ENCODE measurements at places on chromosomes 1 and 21.
A peak's percentile ranks its signal among the peaks of the same experiment; 100 is the strongest.

DNA sequence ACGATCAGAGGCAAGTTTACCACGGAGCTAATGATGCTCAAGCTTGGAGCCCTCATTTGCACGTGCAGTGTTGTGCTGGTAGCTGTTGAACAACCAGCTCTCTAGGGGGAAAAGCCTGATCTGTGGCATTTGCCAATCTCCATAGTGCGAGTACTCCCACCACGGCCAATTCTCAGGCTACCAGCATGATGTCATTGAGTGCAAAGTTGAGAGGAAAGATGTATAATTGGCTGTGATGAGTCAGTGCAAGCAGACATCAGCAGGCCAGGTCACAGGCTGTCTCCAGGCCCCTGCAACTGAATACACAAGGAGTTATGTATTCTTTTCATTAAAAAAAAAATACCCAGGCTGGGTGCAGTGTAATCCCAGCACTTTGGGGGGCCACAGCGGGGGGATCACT is 233.1 kb upstream of the VAMP3 start:
- no peak overlapping the region for H3K4me3 ChIP-seq
- no peaks in the 10 kb centered on the region for H3K4me1 ChIP-seq
- H3K36me3 ChIP-seq: no peaks in the 10 kb centered on the region
- no peak for DNase-seq
- H3K27me3 ChIP-seq: no peaks in the 10 kb centered on the region

DNA sequence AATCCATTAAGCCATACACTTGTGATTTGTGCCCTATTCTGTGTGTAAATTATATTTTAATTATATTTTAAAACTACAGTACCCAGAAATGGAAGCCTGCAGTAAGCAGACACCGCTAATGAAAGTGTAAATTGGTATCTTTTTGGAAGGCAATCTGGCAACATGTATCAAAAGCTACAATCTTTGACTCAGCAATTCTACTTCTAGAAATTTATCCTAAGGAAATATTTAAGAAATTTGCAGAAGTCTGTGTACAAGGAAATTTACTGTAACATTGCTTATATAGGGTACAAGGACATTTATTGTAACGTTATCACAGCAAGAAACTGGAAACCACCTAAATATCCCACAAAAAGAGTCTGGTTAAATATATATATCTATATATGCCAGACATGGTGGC is 14.6 kb upstream of the ZMYM4 start:
- DNase-seq: no peak
- H3K27me3 ChIP-seq: peaks cover 25% of the 10 kb centered on the region
- H3K27ac ChIP-seq: no peak overlapping the region
- no peaks in the 10 kb centered on the region for H3K36me3 ChIP-seq

DNA sequence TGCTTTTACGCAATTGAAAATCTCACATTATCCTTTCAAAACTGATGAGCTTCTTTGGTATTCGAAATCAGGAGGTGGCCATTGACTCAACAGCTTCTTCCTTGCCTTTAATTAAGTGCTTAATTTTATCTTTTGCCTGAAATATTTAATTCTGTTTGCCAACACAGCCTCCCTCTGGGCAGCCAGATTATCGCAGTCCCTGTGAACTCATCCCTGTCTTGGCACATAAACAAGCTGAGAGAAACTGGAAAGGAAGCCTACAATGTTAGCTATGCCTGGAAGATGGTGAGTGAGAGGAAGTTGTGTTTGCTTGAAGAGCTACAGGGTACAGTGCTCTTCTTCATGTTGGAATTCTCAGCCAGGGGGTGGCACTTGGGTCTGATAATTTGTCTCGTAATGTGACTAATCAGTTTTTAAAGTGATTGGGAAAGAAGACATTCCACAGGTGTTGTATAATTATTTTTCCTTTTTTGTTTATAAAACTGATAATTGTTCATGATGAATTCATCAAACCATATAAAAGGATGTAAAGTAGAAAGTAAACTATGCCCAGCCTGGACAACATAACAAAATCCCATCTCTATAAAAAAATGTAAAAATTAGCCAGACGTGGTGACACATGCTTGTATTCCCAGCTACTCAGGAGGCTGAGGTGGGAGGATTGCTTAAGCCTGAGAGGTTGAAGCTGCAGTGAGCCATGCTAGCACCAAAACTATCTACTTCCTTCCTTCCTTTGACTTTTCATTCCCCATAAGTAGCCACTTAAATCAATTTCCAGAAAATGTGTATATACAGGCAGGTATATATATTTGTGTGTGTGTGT is 90.1 kb upstream of the RAVER2 start:
- H3K4me3 ChIP-seq: no peak overlapping the region
- H3K27me3 ChIP-seq: no peaks in the 10 kb centered on the region
- no peaks in the 10 kb centered on the region for H3K36me3 ChIP-seq

DNA sequence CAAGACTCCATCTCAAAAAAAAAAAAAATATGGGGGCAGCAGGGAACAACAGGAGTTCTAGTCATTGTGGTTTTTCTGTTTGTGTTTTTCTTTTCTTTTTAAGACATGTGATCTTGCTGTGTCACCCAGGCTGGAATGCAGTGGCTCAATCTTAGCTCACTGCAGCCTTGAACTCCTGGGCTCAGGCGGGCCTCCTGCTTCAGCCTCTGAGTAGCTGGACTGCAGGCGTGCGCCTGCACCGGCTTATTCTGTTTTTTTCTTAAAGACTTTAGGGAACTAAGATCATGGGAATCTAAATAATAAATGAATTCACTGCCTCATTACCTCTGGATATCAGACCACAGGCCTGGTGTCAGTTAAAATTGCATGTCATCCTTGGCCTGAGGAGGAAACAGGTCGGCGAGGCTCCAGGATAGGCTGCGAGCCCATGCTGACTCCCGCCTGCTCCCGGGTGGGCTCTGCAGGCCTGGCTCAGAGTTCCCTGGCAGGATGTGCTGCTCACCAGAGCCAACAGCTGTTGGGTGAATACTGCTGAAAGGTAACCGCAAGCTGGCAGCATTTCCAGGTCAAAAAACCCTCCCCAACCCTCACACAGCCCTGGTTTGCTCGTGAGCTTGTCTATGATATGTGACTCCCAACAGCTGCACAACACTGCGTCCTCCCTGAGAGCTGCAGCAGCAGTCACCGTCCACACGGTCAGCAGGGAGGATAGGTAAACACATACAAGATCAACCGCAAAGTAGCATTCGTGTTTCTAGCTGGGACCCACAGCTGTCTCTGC is 58.1 kb downstream of the SCCPDH start:
- H3K36me3 ChIP-seq: no peaks in the 10 kb centered on the region
- H3K27me3 ChIP-seq: peaks cover 30% of the 10 kb centered on the region
- H3K4me1 ChIP-seq: peaks cover 11% of the 10 kb centered on the region
- no peak overlapping the region for H3K4me3 ChIP-seq
- DNase-seq: no peak

DNA sequence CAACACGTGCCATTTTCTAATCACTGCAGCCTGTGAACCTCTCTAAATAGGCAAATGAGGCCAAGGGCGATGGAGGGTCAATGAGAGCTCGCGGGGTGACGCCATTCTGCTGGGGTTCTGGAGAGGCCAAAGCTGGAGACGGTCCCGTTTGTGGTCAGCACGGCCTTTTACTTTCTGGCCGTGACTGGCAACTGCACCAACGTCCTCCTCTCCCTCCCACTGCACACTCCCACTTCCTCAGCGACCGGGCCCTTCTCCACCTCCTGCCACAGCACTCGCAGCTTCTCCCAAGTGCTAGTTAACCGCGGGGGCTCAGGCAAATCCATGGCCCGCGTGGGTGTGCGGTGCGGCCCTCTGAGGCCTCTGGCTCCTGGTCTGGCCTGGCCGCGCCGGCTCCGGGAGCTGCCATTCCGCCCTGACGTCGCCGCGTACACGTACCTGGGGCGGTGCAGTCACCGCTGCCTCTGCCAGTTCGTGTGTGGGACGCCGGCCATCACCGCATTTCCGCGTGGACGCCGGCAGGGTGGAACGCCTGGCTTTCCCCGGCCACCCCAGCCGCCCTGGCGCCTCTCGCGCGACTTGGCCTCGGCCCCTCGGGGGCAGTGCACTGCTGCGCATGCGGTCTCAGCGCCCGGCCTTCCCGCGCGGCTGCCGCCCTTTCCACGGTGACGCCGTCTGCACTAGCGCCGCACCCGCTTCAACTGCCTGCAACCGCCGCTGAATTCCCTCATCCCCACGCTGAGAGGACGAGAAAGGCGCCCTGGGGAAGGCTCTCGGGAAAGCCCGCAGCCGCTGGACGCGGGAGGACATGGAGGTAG is 18.2 kb downstream of the OR2C3 start:
- H3K27me3 ChIP-seq: peaks cover 14% of the 10 kb centered on the region
- DNase-seq: peak; percentile 5
- no peaks in the 10 kb centered on the region for H3K36me3 ChIP-seq
- H3K27ac ChIP-seq: no peak overlapping the region

DNA sequence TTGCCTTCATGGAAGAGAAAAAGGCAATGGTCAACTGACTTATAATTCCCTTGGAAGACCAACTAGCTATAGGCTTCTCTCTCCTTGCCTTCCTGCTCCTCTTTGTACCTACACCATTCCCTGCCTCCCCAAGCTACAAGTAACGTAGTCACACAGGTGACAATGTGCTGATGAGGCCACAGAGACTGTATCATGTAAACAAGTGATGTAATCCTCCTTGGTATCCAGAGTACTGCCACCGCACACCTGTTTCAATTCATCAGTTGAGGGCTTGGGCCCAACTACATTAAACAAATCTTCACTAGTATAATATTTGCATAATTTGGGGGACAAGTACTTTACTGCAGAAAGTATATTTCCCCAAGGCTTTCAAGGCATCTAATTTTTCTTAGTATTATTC is 76.4 kb upstream of the SCYL3 start:
- H3K36me3 ChIP-seq: no peaks in the 10 kb centered on the region
- H3K27me3 ChIP-seq: no peaks in the 10 kb centered on the region
- H3K27ac ChIP-seq: no peak overlapping the region
- no peak overlapping the region for H3K4me3 ChIP-seq
- H3K4me1 ChIP-seq: no peaks in the 10 kb centered on the region

- H3K36me3 ChIP-seq: peaks cover 12% of the 10 kb centered on the region
- DNase-seq: no peak
- peak overlapping the region; percentile 87 for H3K27ac ChIP-seq
- H3K4me3 ChIP-seq: no peak overlapping the region
Measured at GRCh38 chr1:64925594-64925993, 40.8 kb downstream of the JAK1 start.

DNA sequence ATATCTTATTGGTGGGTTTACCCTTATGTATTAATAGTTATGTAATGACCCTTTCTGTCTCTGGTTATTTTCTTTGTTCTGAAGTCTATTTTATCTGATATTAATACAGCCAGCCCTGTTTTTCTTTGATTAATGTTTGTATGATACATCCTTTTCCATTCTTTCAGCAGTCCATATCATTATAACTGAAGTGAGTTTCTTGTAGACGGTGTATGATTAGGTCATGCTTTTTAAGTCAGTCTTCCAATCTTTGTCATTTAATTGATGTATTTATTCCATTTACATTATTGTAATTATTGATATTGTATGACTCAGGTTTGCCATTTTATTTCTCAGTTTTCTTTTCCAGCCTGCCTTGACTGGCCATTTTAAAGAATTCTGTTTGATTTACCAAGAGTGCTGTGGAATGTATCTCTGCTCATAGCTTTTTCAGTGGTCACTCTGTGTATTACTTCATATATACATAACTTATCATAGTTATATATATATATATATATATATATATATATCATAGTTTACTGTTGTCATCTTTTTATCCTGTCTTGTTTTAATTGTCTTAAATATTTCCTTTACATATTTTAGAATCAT is 10.5 kb downstream of the RAB4A start:
- DNase-seq: no peak
- H3K36me3 ChIP-seq: no peaks in the 10 kb centered on the region
- no peaks in the 10 kb centered on the region for H3K27me3 ChIP-seq
- H3K4me1 ChIP-seq: peaks cover 42% of the 10 kb centered on the region
- no peak overlapping the region for H3K4me3 ChIP-seq

GRCh38 chr1:109927911-109928321 is 17.3 kb downstream of the CSF1 start:
- no peaks in the 10 kb centered on the region for H3K36me3 ChIP-seq
- DNase-seq: no peak
- no peak overlapping the region for H3K4me3 ChIP-seq

DNA sequence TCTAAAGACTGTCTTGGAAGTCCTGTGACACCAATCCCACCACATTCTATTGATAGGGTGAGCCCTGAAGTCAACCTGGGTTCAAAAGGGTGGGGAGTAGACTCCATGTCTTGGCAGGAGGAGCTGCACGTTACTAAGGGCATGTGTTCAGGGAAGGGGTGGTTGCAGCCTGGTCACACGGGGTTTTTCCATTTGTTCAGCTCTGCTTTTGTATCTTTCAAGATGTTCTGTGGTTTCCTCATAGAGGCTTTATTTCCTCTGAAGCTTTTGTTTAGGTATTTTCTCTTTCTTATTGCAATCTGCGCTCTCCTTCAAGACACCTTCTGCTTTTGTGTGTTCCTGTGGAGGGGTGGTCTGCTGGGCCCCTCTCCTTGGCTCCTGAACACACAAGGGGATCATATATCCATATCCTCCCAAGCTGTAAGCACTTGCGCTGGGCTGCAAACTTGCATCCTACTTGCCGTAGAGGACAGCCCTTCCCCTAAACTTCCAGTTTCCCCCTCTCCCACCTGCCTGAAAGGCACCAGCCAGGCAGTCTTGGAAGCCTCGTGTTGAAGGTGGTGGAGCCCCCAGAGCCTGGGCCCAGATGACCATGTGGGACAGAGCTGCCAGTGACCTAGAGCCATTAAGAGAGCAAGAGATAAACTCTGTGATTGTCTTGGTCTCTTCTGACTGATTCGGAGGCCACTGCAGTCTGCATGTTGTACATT is 62.5 kb upstream of the TRAPPC10 start:
- peak overlapping the region; percentile 35 for H3K4me3 ChIP-seq
- H3K4me1 ChIP-seq: peaks cover 17% of the 10 kb centered on the region
- H3K27ac ChIP-seq: peak overlapping the region; percentile 63
- DNase-seq: no peak
- no peaks in the 10 kb centered on the region for H3K27me3 ChIP-seq
- peaks cover 9% of the 10 kb centered on the region for H3K36me3 ChIP-seq

GRCh38 chr21:45523411-45524101 is 18.7 kb downstream of the SLC19A1 start:
- H3K27me3 ChIP-seq: no peaks in the 10 kb centered on the region
- H3K36me3 ChIP-seq: peaks cover 39% of the 10 kb centered on the region
- DNase-seq: no peak
- no peaks in the 10 kb centered on the region for H3K4me1 ChIP-seq
- H3K27ac ChIP-seq: no peak overlapping the region

DNA sequence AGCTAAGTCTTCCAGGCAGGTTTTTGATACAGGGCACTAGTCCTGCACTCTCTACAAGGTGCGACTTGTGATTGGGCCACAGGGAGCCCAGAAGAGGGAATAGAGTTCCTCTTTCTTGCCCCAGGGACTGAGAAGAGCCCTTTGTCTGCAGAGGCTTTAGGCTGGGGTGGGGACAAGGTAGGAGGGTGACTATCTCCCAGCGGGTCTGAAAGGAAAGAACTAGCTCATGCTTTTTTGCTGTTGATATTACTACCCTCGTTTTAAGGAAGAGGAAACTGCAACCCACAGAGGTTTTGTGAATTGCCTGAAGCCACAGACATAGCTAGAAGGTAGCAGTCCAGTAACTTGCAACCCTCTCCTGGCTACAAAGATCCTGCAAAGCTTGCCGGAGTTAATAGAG is 615.2 kb downstream of the MATN1 start:
- DNase-seq: no peak
- H3K27me3 ChIP-seq: peaks cover 44% of the 10 kb centered on the region
- no peak overlapping the region for H3K27ac ChIP-seq
- no peaks in the 10 kb centered on the region for H3K36me3 ChIP-seq
- H3K4me1 ChIP-seq: no peaks in the 10 kb centered on the region
- H3K4me3 ChIP-seq: no peak overlapping the region
